Glutamatergic neuron (in vitro differentiated cells): ENCODE measurements at places on chromosomes 13 and 19.

- no peak overlapping the region for H3K27ac ChIP-seq
- no peaks in the 10 kb centered on the region for H3K36me3 ChIP-seq
Observed at GRCh38 chr19:6067975-6068374, 42.3 kb downstream of the RFX2 start.

DNA sequence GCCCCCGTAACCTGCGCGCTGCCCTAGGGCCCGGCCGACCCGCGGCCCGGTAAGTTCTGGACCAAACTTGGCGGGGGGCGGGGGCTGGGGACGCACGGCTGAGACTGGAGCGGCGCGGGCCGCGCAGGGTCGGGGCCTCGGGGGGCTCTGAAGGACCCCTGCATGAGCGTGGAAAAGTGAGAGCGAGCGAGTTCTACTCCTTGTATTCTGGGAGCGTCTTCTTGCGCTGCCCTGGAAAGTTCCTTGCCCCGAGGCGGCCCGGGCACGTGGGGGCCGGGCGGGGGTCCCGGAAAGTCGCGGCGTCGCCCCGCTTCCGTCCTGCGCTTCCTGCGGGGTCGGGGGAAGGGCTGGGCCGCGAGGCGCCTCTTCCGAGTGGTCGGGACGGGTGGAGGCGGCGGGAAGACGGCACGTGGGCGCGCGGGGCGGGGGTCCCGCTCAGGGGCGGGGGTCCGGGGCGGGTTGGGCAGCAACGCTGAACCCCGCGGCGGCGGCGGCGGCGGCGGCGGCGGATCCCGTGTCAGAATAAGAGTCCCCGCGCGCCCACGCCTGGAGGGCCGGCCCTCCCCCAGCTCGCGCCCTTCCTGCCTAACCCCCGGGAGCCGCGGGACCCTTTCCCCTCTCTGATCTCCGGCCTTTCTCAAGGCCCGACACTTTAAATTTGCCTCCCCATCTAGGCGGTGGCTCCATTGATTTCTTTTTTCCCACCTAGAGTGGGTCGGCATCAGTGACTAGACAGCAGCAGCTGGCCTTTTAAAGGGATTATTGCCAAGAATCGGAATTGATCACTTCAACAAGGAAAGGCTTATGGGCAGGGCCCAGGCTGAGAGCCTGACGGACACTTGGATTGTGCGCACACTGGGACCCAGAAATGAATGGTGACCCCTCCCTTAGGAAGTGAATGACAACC lies 749 bp downstream of the GATAD2A start:
- peaks cover 32% of the 10 kb centered on the region for H3K4me1 ChIP-seq
- H3K36me3 ChIP-seq = no peaks in the 10 kb centered on the region
- peak overlapping the region; percentile 99 for H3K4me3 ChIP-seq
- DNase-seq = peak; percentile 73
- H3K27me3 ChIP-seq = peaks cover 8% of the 10 kb centered on the region

GRCh38 chr13:68708336-68708908 lies 1399.2 kb upstream of the ATXN8OS start:
- DNase-seq = no peak
- H3K4me1 ChIP-seq = peaks cover 2% of the 10 kb centered on the region
- no peaks in the 10 kb centered on the region for H3K27me3 ChIP-seq
- H3K27ac ChIP-seq = no peak overlapping the region
- H3K36me3 ChIP-seq = no peaks in the 10 kb centered on the region

DNA sequence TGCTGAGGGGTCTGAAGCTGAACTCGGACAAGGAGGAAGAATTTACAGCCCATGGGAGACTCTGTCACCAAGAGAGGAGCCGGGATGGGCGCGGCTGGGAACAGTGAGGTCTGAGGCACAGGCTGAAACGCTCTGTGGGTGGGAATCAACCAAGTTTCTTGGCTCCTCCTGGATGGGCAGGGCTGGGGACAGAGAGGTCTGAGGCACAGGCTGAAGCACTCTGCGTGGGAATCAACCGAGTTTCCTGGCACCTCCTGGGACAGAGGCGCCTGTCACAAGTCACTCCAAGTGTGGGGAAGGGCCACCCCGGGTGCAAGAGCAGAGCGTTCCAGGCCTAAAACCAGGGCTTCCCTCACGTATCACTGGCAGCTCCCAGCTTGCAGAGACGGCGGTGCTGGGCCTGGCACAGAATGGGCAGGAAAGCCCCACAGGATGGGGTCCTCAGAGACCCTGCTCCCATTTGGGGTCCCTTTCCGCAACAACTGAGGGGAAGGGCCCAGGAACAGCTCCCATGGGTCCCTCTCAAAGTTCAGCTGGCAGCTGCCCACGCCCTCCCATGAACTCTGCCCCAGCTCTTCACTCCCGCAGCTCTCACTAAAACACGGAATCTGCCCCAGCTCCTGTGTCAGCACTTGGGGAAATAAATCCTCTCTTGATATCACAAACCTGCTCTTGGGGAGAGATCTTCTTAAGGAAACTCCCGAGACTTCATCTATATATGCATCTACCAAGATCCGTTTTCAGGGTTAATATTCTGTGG lies 18.5 kb downstream of the AP3D1 start:
- H3K27me3 ChIP-seq = peaks cover 2% of the 10 kb centered on the region
- H3K4me1 ChIP-seq = no peaks in the 10 kb centered on the region
- H3K4me3 ChIP-seq = peak overlapping the region; percentile 39
- DNase-seq = no peak
- H3K36me3 ChIP-seq = peaks cover 4% of the 10 kb centered on the region

- DNase-seq = no peak
- H3K36me3 ChIP-seq = no peaks in the 10 kb centered on the region
- H3K4me3 ChIP-seq = no peak overlapping the region
- H3K27ac ChIP-seq = no peak overlapping the region
- H3K27me3 ChIP-seq = no peaks in the 10 kb centered on the region
Observed at GRCh38 chr19:31303262-31303815, 45.9 kb downstream of the TSHZ3 start.

DNA sequence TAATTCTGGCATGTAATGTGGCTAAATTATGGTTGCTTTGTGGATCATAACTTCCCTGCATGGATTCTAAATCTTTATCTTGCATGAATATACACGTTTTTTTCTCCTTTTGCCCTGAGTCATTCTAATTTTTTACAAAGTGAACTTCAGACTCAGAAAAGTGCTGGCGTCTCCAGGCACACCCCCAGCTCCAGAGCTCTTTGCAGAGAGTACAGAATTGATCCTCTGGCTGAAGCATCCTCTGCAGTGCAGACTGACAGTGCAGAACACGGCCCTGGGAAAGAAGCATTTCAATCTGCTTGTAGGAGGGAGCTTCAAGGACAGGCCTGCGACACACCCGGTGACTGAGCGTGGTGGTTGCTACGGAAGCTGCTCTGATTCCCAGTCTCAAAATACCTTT lies 228.1 kb downstream of the FGF9 start:
- no peak for DNase-seq
- H3K4me3 ChIP-seq = no peak overlapping the region
- H3K4me1 ChIP-seq = peaks cover 11% of the 10 kb centered on the region
- H3K36me3 ChIP-seq = no peaks in the 10 kb centered on the region

GRCh38 chr19:37975071-37975470 lies 68.1 kb downstream of the SIPA1L3 start:
- H3K36me3 ChIP-seq = peaks cover 6% of the 10 kb centered on the region
- peaks cover 19% of the 10 kb centered on the region for H3K4me1 ChIP-seq
- H3K27me3 ChIP-seq = peaks cover 2% of the 10 kb centered on the region
- DNase-seq = no peak

GRCh38 chr19:43532571-43532961 lies 422 bp upstream of the ZNF575 start:
- peak overlapping the region; percentile 88 for H3K27ac ChIP-seq
- peaks cover 3% of the 10 kb centered on the region for H3K27me3 ChIP-seq
- no peak for DNase-seq
- no peaks in the 10 kb centered on the region for H3K36me3 ChIP-seq
- H3K4me1 ChIP-seq = peaks cover 7% of the 10 kb centered on the region
- H3K4me3 ChIP-seq = peak overlapping the region; percentile 95

DNA sequence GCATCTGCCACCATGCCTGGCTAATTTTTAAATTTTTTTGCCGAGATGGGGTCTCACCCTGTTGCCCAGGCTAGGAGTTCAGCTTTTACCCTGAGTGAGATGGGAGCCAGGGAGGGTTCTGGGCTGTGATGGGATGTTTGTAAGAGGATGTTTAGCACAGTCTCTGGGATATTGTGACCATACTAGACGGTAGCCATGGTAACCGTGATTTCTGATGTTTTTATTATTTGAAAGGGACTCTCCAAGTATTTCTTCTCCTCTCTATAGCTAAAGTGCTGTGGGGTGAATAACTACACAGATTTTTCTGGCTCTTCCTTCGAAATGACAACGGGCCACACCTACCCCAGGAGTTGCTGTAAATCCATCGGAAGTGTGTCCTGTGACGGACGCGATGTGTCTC lies 10.4 kb downstream of the TSPAN16 start:
- peaks cover 3% of the 10 kb centered on the region for H3K27me3 ChIP-seq
- peaks cover 1% of the 10 kb centered on the region for H3K4me1 ChIP-seq
- H3K36me3 ChIP-seq = no peaks in the 10 kb centered on the region
- no peak overlapping the region for H3K4me3 ChIP-seq
- no peak for DNase-seq

- peaks cover 2% of the 10 kb centered on the region for H3K27me3 ChIP-seq
- no peaks in the 10 kb centered on the region for H3K36me3 ChIP-seq
- no peak overlapping the region for H3K4me3 ChIP-seq
Observed at GRCh38 chr19:41000310-41000737, 9.2 kb downstream of the CYP2B6 start.

GRCh38 chr19:19475015-19475765 lies 40.2 kb downstream of the TSSK6 start:
- peak overlapping the region; percentile 19 for H3K27ac ChIP-seq
- peaks cover 21% of the 10 kb centered on the region for H3K27me3 ChIP-seq
- H3K4me3 ChIP-seq = peak overlapping the region; percentile 50
- peaks cover 42% of the 10 kb centered on the region for H3K4me1 ChIP-seq
- no peak for DNase-seq
